ENCODE measurements at places on chromosomes 3 and 15.

DNA sequence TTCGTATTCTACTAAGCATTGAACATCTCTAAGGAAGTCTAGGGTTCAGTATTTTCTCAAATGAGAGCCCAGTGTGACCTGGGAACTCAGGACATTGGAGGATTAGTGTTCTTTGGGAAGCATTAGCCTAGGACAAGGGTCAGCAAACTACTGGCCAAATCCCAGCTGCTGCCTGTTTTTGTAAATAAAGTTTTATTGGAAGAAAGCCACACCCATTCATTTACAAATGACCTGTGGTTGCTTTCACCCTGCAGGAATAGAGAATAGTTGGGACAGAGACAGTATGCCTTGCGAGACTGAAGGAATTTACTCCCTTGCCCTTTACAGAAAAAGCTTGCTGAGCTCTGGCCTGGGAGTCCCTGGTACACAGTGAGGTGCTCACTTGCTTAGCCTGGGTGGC is 20.6 kb downstream of the SLC6A11 start:
- DNase-seq: no peak

- no peak for DNase-seq
Measured at GRCh38 chr3:184078851-184079250, 18.0 kb upstream of the HTR3E start.

- DNase-seq: no peak
Measured at GRCh38 chr15:62821384-62822131, 221.0 kb upstream of the TPM1 start.

- no peak for DNase-seq
Measured at GRCh38 chr3:98930413-98930812, 28.9 kb upstream of the DCBLD2 start.

- no peak for DNase-seq
Measured at GRCh38 chr15:33448961-33449606, 138.3 kb downstream of the RYR3 start.

DNA sequence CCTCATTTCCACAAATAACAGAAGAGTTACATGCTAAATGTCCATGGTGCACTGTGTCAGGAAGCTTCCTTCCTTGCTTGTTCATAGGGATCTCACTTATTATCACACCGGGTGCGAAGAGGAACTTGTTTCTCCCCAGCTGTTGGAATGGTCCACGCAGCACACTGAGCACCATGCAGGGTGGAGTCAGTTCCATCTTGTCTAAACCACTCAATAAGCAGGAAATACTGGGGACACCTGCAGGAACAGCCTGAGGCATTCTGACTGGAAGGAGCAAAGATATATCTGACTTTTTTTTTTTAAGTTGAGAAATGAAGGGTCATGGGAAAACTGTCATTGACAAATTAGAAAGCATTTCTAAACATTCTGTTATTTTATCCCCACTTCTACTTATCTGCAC is 70.0 kb upstream of the WDR72 start:
- DNase-seq: no peak

DNA sequence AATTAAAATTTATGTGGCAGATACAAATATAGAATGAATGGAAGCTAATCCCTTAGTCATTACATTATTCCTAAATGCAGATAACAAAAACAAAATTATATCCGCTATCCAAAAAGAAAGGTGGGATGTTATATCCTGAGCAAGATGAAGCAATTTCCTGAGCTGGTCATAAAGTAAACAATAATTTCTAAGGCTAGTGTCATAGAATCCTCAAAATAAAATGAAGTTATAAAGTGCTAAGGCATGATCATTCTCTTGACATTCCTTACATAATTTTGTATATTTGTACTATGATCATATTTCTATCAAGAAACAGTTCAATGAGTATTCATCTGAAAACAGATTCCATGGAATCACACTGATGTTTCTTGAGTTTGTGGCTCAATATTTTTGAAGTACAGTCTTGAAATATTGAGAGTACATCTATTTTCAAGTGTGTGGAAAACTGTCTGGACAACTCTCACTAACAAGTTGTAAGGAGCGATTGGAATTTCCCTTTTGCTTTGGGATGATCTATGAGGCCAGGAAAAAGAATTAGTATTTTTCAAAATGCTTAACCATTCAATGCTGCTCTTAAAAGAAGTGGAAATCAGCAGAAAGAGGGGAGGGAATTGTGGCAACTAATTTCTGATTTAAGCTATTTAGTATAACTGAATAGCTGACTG is 92.4 kb downstream of the ABI3BP start:
- DNase-seq: no peak

GRCh38 chr3:150609988-150610387 is 6.9 kb downstream of the SELENOT start:
- DNase-seq: no peak

DNA sequence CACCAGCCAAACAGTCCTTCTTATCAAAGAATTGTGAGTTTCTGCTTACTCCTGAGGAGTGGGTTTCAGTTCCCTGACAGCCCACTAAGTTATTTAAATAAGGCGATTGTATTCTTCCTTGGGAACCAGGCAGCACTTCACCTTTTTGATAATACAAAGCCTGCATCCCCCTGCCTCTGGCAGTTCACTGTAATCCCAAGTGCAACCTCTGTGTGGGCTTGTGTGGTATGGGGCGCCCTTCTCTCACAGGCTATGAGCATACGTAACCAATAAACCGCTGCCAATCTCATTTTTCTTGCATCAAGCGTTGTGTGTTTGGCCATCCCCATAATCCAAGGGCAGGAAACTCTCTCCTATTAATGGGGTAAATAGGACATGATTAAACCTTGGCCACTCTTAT is 1025.6 kb downstream of the NSUN3 start:
- DNase-seq: no peak

DNA sequence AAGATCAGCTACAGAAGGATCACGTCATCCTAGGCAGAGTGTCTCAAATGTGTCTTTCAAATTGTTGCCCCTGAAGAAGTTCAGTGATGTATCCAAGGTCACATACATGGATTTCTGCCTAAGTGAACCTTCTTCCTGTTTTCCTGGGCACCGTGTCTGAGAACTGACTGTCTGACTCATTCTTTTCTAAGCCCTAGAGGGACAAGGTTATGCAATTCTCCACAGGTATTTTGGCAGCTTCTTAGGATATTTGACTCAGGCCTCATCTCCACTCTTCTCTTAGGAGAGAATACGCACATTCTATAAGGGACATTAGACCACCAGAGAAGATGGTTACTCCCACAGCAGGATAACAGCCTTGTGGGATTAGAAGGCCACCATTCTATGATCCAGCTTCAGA is 391.9 kb upstream of the THBS1 start:
- no peak for DNase-seq

GRCh38 chr15:63246691-63247469 is 30.5 kb upstream of the APH1B start:
- no peak for DNase-seq

DNA sequence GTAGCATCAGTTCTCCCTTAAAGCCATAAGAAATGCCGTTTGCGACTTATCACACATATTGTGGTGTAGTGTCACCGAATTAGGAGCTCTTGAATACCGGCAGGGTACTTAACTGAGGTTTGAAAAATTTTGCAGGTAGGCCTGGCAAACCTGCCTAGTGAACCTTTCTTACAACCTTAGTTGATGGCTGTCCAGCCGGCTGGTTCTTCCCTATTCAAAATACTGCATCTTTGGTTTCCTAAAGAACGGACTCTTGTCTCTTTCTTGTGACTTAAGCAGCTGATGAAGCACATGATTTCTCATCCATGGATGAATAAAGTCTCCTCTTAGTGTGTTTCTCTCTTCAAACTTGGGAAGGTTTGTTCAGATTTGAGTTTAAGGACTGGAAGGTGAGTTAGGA is 1.5 kb downstream of the RAB7A start:
- no peak for DNase-seq

- no peak for DNase-seq
Measured at GRCh38 chr3:184761075-184761841, 49.4 kb upstream of the MAGEF1 start.

DNA sequence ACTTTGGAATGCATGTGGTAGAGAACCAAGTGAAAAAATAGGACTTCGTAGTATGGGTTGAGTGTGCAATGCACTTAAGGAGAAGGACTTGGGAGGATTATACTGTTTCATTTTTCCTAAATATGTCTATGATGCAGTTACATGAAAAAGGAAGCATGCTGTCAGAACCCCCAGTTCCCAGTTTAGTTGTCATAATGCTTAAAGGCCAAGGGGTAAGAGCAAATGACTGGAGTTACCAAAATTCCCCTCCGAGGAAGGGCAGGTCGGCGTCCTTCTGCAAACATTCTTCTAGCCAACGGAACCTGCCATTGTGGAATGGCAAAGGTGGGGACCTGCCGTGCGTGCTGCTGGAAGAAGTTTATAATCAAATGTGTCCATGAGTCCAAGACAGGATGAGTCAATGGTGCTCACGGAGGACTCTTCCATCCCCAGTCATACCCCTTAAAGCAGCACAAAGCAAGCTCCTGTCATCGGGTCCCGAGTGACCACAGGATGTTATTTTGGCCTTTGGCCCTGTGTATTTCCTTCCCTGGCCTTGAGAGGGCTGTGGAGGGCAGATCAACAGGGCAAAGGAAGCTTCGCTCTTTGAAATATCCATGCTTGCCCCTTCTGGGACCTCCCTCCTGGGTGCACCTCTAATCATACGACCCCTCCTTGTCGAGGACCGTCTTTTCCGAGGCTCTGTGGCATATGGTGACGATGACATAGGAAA is 93.2 kb downstream of the SLCO3A1 start:
- no peak for DNase-seq

DNA sequence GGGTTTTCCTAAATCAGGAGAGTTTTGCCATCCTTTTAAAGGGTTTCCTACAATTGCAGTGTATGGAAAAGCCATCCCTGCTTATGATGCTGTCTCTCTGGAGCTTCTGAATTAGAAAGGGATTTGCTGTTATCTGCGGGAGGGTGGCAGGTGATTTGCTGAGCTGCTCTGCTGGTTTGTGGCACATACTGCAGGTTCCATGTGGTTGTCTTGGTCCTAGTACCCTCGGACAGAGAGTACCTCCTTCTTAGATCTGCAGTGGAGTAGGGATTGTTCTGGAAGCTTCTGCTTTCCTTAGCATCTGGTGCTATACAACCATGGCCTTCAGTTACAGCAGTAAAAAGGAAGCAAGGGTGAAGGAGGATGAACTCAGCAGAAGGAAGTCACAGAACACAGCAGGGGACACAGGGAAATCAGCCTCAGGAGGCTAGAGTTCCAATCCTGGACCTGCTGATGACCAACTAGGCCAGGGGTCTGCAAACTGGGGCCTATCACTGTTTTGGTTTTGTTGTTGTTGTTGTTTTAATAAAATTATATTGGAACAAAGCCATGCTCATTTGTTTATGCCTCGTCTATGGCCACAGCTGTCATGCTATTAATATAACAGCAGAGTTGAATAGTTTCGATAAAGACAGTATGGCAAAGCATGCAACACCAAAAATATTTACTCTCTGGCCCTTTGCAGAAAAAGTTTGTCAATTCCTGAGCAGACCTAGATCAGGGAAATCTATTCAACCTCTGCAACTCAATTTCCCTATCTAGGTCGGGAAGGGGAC is 39.5 kb downstream of the STARD5 start:
- peak; percentile 49 for DNase-seq

GRCh38 chr3:58487140-58487886 is 4.6 kb upstream of the KCTD6 start:
- DNase-seq: no peak

DNA sequence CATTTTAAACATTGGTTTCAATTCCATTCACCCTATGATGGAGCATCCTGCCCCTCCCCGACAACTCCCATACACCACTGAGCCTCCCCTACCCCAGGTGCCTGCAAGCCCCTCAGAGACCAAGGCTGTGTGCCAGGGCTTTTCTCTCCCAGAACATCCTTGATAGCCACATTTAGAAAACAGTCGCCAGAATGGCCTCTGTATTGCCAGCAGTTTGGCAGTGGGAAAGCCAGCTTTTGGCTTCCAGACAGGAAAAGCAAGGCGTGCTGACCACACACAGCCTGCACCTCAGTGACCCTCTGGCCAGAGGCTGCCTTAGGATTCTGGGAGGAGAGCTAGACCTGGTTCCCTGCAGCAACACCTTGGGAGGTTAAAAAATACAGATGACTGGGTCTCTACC is 18.2 kb upstream of the HRH1 start:
- no peak for DNase-seq

DNA sequence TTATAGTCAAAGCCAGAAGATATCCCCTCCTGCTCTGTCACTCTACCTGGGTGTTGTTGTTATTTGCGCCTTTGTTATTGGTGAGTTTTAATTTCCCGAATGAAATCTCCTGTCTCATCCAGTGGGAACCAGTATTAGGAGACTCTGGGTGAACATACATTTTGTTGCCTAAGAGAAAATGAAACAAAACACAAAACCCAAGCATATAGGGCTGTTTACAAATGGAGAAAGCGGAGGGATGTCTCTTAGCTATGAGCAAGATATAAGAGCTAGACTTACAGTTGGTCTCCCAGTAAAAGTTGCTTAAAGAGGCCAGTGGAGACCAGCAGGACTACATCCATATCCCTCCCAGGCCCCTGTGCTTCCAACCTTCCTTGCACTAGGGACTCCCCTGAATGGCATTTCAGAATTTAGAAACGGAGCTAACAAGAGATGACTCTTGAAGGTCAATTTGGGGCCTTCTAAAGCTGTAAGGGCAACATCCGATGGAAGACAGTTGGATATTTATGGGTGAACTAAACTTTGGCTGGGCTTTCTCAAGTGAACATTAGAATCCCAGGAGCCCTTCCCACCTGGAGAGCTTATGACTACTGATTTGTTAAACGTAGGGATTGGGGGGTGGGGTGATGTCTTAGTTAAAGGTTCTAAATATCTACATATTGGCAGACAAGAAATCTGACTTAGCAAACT is 2.7 kb downstream of the EOMES start:
- DNase-seq: no peak

GRCh38 chr3:67400476-67400875 is 253.9 kb downstream of the SUCLG2 start:
- DNase-seq: no peak

GRCh38 chr3:194397757-194398312 is 1.2 kb downstream of the GP5 start:
- DNase-seq: no peak

GRCh38 chr15:78044407-78045155 is 32.9 kb downstream of the TBC1D2B start:
- no peak for DNase-seq

- no peak for DNase-seq
Measured at GRCh38 chr3:71110385-71111222, 472.9 kb downstream of the FOXP1 start.

DNA sequence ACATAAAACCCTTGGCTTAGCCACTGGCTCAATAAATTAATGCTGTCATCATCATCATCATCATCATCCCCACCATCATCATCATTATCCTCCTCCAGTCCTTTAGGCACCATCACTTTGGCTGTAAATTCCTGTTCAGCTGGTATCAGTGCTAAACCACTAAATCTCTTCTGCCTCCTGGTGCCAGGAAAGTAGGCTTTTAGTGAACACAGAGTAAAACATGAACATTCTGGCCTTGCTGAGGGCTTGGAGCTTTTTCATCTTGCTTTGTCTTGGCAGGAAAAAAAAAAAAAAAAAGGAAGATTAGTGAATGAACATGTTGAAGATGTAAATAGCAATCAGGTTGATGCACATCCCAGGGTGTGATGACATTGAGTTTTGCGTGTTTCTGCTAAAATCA is 67.3 kb upstream of the EIF1B start:
- DNase-seq: no peak
